ENCODE measurements at places on chromosomes 2 and 18.
A peak's percentile ranks its signal among the peaks of the same experiment; 100 is the strongest.

GRCh38 chr18:63004466-63005089, 289.2 kb downstream of the PHLPP1 start:
- no peak for DNase-seq

DNA sequence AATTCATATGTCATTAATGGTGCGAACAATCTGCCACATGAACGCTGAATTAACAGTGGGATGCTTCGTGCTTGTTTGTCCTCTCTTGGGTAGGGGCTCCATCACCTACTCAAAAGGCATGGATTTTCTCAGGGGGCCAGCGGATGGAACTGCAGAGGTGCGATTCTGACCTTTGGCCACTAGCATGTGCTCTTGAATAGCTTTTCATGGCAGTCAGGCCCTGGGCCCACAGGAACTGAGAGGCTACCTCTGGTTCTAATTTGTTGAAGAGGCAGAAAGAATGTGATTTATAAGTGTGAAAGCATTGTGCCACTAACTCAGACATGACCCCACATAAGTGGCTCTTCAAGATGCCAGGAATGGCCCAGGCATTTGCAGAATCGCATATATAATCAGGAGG, 283.2 kb downstream of the INSIG2 start:
- peak; percentile 38 for DNase-seq

- no peak for DNase-seq
These were observed 50.2 kb downstream of the CABYR start for GRCh38 chr18:24189007-24189528.

GRCh38 chr2:10303181-10303693, 533 bp downstream of the HPCAL1 start:
- peak; percentile 35 for DNase-seq

DNA sequence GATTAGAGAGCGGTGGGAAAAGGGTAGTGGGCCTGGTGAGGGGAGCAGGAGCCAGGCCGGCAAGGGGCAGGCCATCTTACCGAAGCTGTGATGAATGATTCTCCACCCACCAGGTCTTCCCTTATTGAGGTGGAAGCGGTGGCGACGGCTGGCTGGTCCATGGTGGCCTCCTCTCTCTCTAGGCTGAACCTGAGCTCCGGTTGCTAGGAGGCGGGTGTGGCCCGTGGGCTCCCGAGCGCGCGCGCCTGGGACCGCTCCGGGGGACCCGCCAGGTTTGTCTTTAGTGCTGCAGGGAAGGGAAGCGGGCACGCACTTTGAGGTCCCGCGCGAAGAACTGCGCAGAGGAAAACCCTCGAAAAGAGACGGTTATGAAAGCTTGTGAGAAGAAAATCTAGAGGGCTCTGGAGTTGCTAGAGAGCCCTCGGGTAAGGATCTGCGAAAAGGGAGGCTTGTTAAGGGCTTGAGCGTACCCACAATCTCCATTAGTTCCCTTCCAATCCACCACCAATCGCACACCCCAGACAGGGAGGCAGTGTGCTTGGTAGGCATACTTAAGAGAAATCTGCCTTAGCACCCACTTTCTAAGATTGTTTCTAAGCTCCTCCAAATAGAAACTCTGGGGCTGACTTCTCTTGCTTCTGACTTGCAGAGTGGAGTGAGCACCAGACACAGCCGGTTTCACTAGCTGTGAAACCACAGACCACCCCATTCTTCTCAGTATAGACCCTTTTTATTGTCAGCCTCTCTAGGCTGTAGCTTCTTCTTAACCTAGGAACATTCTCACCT, at the start of gene STPG4:
TSS of gene STPG4 (minus strand) at position 218 of the 786 bp plus-strand sequence. CDS start at position 161, 57 bp downstream.
- no peak for DNase-seq

DNA sequence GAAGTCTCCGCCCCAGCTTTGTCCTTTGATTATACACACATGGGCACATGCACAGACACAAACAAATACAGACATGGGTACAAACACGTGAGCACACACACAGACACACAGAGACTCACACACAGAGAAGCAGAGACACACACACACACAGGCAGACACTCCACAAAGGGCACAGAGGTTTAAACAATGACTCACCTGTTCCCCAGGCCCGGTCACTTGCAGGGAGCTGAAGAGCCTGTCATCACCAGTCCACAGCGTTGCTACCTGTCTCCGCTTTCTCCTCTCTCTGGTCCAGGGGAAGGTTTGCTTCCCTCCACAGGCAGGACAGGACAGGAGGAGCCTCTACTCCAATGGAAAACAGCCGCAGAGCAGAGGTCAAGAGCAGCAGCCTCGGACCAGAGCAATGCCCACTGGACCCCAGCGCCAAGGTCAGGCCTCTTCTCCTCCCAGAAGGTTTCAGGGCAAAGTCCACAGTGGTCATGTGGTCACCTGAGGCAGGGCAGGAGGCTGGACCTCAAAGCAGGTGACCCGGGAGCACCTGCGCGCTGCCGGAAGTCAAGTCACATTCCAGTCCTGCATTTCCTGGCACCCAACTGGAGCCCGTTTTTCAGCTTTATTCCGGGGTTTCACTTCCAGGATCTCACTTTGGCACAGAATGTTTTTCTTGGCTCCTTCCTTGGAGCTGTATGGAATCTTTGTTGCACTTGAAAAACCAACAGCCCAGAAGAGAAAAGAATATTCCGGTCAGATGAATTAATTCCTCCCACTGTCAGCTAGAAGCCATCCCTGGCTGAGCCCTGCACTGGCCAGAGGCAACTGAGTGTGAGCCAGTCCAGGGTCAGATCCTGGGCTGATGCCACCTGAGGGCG, at the start of gene RAB17:
TSS of gene RAB17 (minus strand) at position 463 of the 869 bp plus-strand sequence. CDS start 4,580 bp downstream, outside the sequence.
- no peak for DNase-seq

GRCh38 chr2:6865346-6866274, at the start of gene CMPK2:
Gene CMPK2 (minus strand): TSS chr2:6865907. CDS start chr2:6865696, 211 bp downstream.
- peak; percentile 65 for DNase-seq

DNA sequence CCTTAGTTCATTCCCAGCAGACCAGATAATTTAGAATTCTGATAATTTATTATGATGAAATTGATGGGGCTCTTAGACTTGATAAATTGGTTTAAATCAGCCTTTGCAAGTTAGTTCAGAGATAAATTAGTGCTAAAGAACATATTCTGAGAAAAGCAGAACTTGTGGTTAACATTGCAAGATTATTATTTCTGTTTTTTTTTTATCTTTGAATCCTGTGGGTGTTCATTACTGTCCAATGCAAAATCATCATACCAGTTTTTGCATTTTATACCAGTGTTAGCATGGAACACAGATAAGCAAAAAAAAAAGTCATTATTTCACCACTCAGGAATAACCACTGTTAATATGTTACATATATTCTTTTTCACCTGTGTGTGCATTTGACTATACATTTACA, 9.1 kb downstream of the SEPTIN2 start:
- DNase-seq, result no peak

DNA sequence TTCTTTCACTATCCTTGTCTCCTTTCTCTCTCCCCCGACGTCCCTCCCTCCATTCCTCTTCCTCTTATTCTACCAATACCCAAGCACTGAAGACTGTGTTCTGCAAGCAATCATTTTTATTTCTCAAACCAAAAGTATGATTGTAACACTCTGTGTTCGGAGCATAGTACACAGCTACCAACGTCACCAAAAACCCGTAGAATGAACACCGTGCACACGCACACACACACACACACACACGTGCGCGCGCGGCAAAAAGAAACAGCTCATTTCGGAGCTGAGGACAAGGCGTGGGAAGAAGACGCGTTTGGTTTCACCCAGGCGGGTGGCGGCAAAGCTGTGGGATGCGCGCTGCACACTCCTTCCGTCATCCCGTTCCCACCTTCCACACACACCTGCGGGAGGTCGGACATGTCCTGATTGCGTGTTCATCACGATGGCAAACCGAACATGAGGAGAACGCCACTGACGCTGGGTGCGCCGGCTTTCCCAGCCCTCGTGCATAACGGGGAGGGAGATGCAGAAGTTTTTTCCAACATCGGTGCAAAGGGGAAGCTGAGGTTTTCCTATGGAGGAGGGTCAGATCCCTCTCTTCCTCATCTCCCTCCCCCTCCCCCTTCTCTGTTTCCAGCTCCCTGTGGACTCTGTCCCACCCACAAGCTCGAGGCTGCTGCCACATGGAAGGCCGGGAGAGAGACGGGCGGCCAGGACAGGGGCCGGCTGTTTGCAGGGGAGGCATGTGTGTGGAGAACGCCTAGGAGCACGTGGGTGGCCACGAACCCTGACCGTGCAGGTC, 20.4 kb downstream of the MBP start:
- no peak for DNase-seq

DNA sequence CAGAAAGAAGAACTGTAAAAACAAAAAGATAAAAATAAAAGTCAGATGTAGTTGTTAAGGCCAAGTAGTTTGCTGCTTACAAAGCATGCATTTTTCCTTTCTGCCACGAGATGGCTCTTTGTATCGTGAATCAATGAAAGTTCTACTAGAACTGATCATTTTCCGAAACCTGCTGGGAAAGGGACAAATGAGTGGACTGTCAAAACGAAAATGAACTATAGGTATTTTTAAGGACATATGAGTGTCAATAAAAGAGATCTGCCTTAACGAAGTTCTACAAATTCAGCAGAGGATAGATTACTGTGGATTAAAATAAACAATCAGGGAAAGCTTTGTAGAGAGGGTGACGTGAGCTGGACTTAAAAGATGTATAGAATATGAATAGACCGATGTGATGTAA, 15.0 kb upstream of the ELOA2 start:
- peak; percentile 63 for DNase-seq

DNA sequence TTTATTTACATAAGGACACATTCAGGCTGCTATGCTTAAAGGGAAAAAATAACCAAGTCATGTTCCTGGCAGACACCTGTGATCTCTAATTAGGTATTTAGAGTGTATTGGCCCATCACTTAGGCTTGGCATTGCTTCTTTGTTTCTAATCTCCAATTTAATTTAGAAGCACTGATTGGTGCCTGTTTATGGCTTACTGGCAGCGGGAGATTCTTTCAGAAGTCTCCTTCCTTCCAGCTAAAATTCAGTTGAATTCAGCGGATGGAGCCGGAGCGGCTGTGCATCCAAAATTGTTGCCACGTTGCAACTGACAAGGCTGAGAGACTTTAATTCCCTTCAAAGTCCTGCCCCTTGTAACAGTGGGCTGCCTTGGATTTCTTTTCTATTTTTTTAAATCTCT, 66.5 kb downstream of the VWA3B start:
- no peak for DNase-seq

- DNase-seq, result no peak
These were observed 2.9 kb downstream of the OTOF start for GRCh38 chr2:26475037-26475436.

- no peak for DNase-seq
These were observed 13.9 kb upstream of the RBMS1 start for GRCh38 chr2:160507464-160507863.

- DNase-seq, result no peak
These were observed 154.8 kb downstream of the LAMA1 start for GRCh38 chr18:6962571-6963451.

GRCh38 chr2:222176890-222177289, 121.9 kb downstream of the PAX3 start:
- DNase-seq, result no peak

- DNase-seq, result no peak
These were observed 52.6 kb downstream of the RHBDD1 start for GRCh38 chr2:226888378-226888965.

DNA sequence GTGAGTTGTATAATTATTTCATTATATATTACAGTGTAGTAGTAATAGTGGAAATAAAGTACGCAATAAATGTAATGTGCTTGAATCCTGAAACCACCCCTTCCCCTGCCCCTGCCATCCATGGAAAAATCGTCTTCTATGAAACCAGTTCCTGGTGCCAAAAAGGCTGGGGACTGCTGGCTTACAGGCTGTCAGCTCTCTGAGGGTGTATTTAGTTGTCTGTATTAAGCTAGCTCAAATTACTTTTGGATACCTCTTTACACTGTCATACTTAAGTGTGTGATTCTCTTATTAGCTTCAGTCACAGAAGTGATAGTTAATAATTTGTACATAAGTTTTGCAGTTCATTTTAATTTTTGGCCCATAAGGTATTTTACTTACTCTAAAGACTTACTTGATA, 29.6 kb downstream of the LCLAT1 start:
- no peak for DNase-seq

- DNase-seq, result no peak
These were observed 55.0 kb downstream of the IMPA2 start for GRCh38 chr18:12036201-12036751.

DNA sequence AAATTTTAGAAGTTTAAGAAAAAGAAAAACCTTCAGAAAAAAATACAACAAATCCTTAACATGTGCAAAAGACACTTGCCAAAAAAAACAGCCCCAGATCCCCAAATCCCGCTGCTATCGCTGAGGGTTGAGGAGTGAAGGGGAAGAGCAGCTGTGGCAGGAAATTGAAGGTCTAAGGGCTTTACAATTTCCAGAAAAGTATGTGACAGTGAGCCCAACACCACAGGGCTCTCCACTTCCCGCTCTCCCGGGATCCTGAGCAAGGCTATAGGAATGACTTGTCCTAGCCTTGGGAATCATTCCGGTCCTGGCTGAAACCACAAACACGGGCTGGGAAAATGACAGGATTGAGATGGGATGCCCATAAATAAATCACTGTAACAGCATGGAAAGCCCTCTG, 191.4 kb downstream of the TMEM163 start:
- DNase-seq, result no peak

DNA sequence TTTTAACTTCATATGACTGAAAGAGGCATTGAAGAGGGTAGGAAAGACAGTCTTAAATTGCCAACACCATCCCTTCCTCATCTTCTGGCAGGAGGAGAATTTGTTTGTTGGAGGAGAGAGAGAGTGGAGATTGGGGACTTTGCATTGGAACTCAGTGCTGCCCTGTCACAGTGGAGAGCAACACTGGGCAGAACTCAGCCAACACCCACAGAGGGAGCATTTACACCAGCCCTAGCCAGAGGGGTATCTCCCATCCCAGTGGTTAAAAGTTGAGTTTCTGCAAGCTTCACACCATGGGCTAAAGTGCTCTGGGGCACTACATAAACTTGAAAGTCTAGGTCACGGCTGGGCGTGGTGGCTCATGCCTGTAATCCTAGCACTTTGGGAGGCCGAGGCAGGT, 174.1 kb downstream of the ANKRD30B start:
- DNase-seq, result no peak

- no peak for DNase-seq
These were observed 254.9 kb downstream of the NDUFA10 start for GRCh38 chr2:239770246-239770639.

GRCh38 chr2:153136216-153136615, 342.3 kb downstream of the RPRM start:
- no peak for DNase-seq

GRCh38 chr2:3180082-3180908, 197.3 kb downstream of the EIPR1 start:
- no peak for DNase-seq

- peak; percentile 78 for DNase-seq
These were observed 11.4 kb upstream of the ALPI start for GRCh38 chr2:232444409-232445148.

- DNase-seq, result no peak
These were observed 149.2 kb upstream of the COPS8 start for GRCh38 chr2:236936446-236936940.

Data from RKO (cell line).